Panc1 (cell line): ENCODE measurements at places on chromosomes 5 and 9.

DNA sequence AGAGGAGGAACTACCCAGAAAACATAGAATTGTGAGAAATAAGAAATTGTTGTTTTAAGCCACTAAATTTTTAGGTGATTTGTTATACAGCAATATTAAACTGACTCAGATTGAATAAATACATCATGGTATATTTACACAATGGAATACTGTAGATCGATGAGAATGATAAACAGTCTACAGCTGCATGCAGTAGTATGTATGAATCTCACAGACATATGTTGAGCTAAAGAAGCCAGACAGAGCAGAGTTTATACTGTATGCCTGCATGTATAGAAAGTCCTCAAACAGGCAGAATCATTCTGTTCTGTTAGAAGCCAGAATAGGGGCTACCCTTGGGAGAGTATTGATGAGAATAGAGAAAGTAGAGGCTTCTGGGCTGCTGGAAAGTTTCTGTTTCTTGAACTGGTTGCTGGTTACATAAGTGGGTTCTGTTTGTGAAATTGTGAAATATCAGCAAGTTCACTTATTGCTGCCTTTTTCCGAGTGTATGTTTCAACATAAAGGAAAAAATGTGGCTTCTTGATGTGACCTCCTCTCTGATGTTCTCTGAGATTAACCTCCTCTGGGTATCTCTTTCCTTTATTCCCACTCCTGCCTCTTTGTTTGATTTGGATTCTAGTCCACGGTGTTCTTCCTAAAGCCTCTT lies 9.6 kb downstream of the KIAA1958 start:
- DNase-seq: no peak

- DNase-seq: no peak
These were observed 119.6 kb downstream of the DROSHA start for GRCh38 chr5:31412324-31412723.

GRCh38 chr5:168578538-168579487 lies at the start of gene PANK3:
Gene PANK3, minus strand, starts transcription at chr5:168579368. Its CDS starts 85 bp downstream, at chr5:168579283.
- peak; percentile 32 for DNase-seq

DNA sequence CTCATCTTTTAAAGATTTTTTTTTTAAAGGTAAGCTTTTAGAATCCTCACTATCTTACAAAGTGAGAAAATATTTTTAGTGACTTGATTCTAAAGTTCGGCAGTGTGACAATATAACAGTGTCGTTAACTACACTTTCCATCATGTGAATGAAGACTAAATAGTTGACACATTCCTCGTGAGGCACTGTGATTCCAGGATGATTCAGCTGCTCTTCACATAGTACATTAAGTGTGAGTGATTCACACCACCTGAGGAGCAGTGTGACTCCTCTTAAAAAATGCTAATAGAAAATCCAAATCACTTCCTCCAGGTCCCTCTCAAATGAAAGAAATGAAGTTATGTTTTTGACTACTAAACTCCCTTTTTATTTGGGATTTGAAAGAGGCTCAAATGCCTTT lies 589.5 kb downstream of the GABRG2 start:
- no peak for DNase-seq
